ENCODE measurements at places on chromosomes 6 and 20.

GRCh38 chr20:21344206-21344900, 41.2 kb downstream of the XRN2 start:
- DNase-seq, result no peak

GRCh38 chr20:157154-157553, at the start of gene DEFB127:
Gene DEFB127 (plus strand): TSS chr20:157454. CDS start chr20:157545, 91 bp downstream.
- DNase-seq, result no peak

- no peak for DNase-seq
Measured at GRCh38 chr20:14928083-14928482, 590.7 kb upstream of the FLRT3 start.

GRCh38 chr6:145784683-145785082, 29.9 kb downstream of the FBXO30 start:
- no peak for DNase-seq

DNA sequence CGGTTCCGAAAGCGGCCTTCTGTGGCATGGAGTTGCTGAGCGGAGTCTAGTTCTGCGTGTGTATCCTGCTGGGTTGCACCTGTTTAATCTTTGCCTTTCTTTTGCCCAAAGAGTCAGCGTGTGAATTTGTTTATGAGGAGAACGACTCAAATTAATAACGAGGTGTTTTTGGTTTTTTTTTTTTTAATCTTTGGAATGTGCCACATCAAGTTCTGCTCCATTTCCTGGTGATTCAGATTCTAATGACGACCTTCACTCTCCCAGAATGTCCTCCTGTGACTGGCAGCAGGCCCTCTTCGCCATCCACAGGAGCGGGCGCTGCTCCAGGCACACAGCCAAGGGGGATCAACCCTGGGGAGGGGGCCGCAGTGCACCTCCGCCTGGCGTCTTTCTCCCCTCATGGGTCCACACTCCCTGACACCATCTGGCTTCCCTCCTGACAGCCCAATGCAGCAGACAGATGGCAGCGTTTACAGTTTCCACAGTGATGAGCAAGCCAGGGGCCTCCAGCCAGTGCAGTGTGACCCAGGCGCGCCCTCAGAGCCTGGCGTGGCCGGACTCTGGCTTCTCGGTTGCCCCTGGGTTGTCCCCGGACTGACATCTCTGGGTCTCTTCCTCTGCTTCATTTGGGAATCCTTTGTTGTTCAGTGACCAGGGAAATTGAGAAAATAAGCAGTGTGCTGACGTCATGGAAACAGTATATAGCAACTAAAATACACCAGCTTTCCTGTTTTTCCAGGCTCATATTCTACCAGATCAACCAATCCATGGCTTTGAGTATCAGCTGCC, 27.5 kb upstream of the AFDN start:
- no peak for DNase-seq

DNA sequence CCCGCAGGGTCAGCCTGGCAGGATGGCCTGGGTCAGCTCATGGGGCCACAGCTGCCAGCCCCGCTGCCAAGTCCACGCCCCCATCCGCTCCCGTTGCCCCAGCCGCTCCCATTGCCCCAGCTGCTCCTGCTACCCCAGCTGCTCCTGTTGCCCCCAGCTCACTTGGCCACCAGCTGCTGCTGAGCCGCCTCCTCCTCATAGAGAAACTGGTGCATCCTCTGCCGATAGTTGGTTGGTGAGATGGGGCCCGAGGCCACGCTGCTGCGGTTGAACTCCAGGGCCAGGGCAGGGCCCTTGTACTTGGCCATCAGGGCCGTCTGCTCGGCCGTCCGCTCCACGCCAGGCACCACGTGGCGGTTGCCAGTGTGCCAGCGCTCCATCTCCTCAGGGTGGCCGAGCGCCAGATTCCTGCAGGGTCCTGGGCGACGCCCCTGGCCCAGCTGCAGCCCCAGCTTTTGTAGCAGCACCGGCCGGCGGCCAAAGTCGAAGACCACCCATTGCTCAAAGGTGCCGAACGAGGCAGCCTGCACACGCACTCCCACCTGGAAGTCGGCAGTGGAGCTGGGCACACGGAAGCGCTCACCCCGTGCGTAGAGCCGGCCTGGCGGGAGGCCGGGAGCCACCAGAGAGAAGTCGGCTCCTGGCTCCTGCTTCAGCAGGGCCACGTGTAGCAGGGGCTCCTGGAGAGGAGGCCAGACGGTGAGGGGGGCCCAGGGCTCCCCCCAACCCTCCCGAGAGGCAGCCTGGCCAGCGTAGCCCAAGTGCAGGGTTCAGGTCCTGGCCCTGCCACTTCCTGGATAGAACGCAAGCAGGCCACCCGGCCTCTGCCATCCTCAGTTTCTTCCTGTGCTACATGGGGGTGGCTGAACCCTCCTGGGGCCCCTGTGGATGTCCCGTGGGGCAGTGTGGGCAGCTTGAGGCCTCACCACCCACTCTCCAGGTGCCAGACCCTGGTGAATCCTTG, 4.8 kb downstream of the HELZ2 start:
- no peak for DNase-seq

DNA sequence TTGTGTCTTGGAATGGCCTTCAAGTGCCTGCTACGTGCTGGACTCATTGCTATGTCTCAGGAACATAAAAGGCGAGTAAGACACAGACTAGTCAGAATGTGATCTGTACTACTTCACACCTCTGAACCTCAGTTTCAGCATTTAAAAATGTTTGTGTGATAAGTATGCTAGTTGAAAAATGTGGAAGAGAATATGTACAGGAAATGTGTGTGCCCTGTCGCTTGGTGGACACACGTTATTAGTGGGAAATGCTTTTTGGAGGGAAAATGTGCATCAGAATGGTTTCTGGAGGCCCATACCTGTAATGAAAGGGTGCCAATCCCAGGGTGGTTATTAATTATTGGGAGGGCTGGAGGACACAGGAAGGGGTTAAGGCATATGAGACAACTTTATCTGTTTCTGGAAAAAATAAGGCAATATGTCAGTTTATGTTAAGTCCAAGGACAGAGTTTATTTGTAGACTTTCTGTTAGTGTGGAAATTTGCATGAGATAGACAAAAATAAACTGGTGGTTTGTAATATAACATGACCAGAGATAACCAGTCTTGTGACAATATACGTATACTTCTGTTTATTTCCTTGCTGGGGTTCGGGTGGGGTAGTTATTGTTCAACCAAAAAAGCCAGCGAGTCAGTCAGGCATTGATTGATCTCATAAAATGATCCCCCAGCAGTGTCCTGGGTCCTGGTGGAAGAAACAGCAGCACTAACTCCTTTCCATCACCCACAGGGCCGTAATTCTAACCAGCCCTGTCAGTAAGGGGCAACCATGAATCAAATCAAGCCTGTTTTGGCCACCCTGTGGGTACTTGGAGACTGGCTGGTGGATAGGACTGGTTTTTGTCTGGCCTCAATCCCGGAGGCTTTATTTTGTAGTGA, 117.9 kb downstream of the JARID2 start:
- no peak for DNase-seq

Data from stimulated activated naive CD4-positive, alpha-beta T cell (primary cell).